ENCODE measurements at places on chromosomes 12 and 14. TPM values are rescaled to one million over a fixed set of nuclear protein-coding genes. Genes with fewer than 3 reads are reported as not detected.

GRCh38 chr12:5399266-5399665 lies 32.6 kb upstream of the NTF3 start:
- no peak for DNase-seq

DNA sequence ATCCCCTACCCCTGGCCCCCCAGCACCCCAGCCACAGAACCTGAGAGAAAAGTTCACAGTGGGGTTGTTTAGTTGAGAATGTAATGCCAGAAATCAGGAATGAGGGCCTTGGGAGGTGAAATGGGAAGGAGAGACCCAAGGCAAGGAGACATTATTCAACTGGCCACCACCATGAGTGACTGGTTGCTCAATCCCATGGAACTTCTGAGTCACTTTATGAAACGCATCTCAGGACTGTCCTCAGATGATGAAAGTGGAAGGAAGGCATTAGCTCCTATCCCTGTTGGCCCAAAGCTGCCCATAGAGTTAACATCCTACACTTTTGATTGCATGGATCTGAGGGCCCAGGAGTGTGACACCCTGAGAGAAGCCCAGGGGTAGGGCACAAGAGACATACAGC lies 25.4 kb upstream of the TCL1A start:
- DNase-seq: no peak

DNA sequence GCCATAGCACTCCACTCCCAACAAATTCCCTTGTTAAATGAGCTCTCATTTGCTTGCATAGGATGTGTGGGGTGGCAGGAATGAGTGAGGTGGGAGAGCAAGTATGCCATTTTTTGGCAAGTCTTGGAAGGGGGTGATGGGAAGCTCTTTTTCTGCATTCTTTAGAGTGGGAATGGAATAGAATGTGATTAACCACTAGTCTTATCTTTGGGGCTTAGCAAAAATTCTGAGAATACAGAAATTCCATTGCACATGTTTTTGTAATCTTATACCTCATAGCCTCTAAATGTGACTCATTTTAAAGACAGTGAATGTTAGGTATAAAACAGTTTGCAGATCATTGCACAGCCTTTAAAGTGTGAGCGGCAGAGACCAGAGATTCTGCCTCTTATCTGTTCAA lies 28.4 kb upstream of the NEDD1 start:
- no peak for DNase-seq

DNA sequence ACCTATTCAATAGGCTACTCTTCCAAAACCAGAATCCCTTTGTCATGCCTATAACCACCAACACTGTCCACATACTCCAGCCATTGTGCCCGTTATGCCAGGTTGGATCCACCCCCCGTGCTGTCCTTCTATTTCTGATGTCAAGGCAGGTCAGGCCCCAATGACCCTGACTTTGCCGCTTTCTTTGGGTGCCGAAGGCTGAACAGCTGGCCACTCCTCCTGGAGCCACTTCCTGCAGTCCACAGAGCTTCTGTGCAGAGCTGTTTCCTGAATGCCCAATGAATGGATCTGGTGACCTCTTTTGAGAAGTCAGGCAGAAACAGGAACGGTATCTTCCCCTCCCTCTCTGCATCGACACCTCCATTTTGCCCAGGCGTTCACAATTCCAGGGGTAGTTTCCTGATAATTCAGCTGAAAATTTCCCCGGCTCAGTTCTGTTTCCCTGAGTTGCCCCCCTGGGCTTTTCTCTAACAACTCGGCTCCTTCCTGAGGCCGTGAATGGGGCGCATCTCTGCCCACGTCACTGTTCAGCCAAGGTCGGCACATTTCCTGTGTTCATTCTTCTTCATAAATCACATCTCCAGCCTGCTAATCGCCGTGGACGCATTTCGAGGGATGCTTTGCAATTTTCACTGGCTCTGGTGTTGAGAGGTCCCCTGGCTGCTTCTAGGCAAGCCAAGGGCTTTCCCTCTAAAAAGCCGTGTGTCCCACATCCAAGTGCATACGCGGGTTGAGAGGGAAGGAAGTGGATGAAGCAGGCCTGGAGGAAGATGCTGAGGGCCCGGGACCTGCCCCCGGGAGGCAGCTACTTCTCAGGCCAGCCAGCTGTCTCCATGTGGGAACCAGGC lies 86.5 kb downstream of the PAPOLA start:
- no peak for DNase-seq

GRCh38 chr14:69667938-69668335 lies 56.5 kb downstream of the SUSD6 start:
- DNase-seq: no peak

DNA sequence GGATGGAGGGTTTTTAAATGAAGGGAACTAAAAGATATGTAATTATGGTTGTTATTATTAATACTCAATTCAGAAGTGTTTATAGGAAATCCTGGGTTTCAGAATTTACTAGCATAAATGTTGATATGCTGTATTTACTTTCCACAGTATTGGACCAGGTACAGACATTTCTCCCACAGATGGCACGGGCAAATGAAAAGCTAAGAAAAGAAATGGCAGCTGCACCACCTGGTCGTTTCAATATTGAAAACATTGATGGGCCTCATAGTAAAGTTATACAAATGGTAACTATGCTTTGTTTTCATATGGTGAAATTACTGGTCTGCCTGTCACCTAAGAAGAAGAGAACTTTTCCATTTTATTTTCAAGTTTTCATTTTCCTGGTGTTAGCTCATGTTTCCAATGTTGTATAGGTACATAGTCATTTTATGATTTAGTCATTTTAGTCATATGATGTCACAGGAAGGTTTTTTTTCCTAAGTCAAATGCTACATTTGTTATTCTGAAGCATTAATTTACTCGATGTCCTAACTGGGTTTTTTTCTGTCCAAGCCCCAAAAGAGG lies 5.5 kb downstream of the NOPCHAP1 start:
- no peak for DNase-seq

GRCh38 chr14:104137297-104138097 lies 890 bp upstream of the KIF26A start:
- DNase-seq: peak; percentile 67

DNA sequence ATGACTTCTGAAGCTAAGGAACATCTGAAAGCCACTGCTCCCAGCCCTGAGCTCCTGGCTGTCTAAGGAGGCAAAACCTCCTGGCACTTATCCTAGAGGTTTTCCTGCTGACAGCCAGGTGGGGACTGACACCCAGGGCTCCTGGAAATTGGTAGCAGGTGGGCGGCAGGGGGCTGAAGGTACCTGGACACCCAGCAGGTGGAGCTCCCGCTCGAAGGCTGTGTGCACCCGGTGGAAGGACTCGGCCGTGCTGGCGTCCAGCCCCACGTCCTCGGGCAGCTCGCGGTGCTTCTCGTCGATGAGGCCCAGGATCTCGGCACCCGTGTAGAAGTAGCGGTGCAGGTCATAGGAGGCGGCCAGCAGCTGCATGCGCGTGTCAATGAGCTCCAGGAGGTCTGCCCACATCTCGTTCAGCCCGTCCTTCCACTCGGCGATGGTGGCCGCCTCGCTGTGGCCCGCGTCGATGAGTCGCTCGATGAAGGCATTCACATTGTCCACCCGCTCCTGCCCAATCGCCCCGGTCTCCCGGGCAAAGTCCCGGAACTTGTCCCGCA lies 68.2 kb downstream of the PLEKHG3 start:
- DNase-seq: no peak

DNA sequence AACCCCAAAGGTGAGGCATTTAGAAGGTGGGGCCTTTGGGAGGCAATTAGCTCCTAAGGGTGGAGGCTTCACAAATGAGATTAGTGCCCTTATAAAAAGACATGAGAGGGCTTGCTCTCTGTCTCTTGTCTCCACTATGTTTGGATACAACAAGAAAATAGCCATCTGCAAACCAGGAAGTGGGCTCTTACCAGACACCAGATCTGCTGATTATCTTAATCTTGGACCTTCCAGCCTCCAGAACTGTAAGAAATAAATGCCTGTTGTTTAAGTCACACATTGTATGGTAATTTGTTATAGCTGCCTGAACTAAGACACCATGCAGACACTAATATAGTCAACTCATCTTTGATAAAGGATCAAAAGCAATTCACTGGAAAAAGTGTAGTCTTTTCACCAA lies 34.4 kb downstream of the TMEM116 start:
- no peak for DNase-seq

DNA sequence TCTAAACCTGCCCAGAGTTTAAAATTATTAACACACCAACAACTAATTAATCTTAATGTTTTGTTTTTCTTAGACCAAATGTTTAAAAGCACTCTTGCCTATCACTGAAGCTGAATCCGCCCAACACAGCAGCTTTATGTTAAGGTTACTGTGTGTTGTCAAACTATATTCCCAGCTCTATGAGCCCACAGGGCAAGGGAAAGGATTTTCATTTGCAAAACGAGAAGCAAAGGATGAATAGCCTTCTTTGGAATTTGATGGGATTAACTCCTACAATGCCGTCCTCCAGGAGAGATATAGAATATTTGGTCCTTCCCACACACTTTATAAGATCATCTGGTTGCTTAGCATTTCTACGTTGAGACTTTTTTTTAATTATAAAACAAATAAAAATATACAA lies 43.7 kb downstream of the DUSP16 start:
- no peak for DNase-seq

Gene SPTLC2
- 36.1 TPM for total RNA-seq

Gene HOXC10
- 3.4 TPM for total RNA-seq

Gene BRI3BP
- 3.1 TPM for total RNA-seq

Gene MYF5
- 7.5 TPM for total RNA-seq

Gene SLC38A2
- 535 TPM for total RNA-seq

Gene SLC35E3
- 8.9 TPM for total RNA-seq

All from umbilical cord (tissue), 2 donors.